Dorsolateral prefrontal cortex (tissue), 122 donors: ENCODE measurements at places on chromosomes 12 and 14. TPM values are rescaled to one million over a fixed set of nuclear protein-coding genes. Genes with fewer than 3 reads are reported as not detected.

HOXC9 gene
- total RNA-seq: not detected

GUCY2C gene
- total RNA-seq: not detected

PZP gene
- 0.52 TPM for total RNA-seq

KRT78 gene
- total RNA-seq: not detected

ERP27 gene
- total RNA-seq: not detected

AMHR2 gene
- total RNA-seq: not detected

PMCH gene
- not detected for total RNA-seq

RNASE3 gene
- 0.70 TPM for total RNA-seq

PPP1R1A gene
- total RNA-seq: 28.6 TPM

RPL10L gene
- total RNA-seq: not detected

TCHP gene
- total RNA-seq: 24.6 TPM

DAO gene
- total RNA-seq: not detected

NPAS3 gene
- total RNA-seq: 54.1 TPM

NEK9 gene
- 71.7 TPM for total RNA-seq

ANO2 gene
- total RNA-seq: 4.3 TPM

COL2A1 gene
- 0.77 TPM for total RNA-seq

RNASE1 gene
- 237 TPM for total RNA-seq

SYCP3 gene
- total RNA-seq: 0.41 TPM

LBHD2 gene
- total RNA-seq: 1.4 TPM

DIO3 gene
- 0.59 TPM for total RNA-seq

MMP19 gene
- total RNA-seq: not detected

EIF4B gene
- 253 TPM for total RNA-seq

CCDC196 gene
- total RNA-seq: not detected

HOXC13 gene
- total RNA-seq: not detected

KRT72 gene
- total RNA-seq: not detected

HRK gene
- total RNA-seq: 5.4 TPM

LRRIQ1 gene
- 2.7 TPM for total RNA-seq

VRTN gene
- not detected for total RNA-seq

AVPR1A gene
- total RNA-seq: 0.08 TPM

ESPL1 gene
- total RNA-seq: 1.0 TPM

TMPRSS12 gene
- not detected for total RNA-seq

OTOGL gene
- 9.2 TPM for total RNA-seq

PTHLH gene
- total RNA-seq: 3.6 TPM
